ENCODE measurements at places on chromosomes 3 and 15.
A peak's percentile ranks its signal among the peaks of the same experiment; 100 is the strongest.

DNA sequence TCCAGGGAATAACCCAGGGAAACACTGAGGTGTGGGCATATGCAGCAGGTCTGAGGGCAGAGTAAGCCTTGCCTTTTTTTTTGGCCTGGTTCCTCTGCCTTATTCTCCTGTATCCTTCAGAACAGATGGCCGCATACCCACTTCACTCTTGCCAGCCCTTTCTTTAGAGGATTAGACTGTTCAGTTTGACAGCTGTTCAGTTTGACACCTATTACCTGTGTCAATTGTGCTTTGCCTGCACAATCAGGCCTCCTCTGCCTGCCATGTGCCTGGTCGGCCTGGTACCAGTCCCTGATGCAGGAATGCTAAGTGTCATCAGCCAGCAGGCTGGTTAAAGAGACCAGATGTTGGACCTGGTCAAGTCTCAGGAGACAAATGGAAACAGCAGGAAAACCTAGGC lies 22.3 kb downstream of the TM6SF1 start:
- no peak for DNase-seq

- no peak for DNase-seq
Measured at GRCh38 chr15:71595846-71596553, 214.4 kb upstream of the NR2E3 start.

- DNase-seq: no peak
Measured at GRCh38 chr3:132009241-132009640, 25.6 kb downstream of the CPNE4 start.

DNA sequence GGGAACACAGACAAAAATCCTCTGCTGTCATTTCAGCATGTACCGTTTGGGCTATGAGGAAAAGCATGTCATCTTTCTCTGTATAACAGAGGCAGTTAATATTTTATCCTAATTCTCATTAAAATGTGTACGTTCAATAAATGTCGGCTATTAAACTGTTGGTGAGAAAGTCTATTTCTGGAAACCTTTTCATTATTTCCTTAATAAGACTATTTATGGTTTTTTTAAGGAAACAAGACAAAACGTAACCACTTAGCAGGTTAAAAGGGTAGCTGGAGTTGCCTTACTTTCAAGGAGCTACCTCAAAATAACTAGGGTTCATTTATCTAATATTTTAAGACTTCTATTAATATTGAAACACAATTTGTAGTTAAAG lies 1.8 kb upstream of the STT3B start:
- no peak for DNase-seq

GRCh38 chr3:124483915-124484470 lies 246.3 kb upstream of the UMPS start:
- DNase-seq: no peak

- no peak for DNase-seq
Measured at GRCh38 chr15:98958918-98959639, 48.5 kb downstream of the PGPEP1L start.

- DNase-seq: no peak
Measured at GRCh38 chr3:88000853-88001252, 58.0 kb downstream of the CGGBP1 start.

- no peak for DNase-seq
Measured at GRCh38 chr3:124860599-124860998, 26.6 kb downstream of the ITGB5 start.

- DNase-seq: no peak
Measured at GRCh38 chr3:57699591-57699990, 6.7 kb upstream of the DENND6A start.

DNA sequence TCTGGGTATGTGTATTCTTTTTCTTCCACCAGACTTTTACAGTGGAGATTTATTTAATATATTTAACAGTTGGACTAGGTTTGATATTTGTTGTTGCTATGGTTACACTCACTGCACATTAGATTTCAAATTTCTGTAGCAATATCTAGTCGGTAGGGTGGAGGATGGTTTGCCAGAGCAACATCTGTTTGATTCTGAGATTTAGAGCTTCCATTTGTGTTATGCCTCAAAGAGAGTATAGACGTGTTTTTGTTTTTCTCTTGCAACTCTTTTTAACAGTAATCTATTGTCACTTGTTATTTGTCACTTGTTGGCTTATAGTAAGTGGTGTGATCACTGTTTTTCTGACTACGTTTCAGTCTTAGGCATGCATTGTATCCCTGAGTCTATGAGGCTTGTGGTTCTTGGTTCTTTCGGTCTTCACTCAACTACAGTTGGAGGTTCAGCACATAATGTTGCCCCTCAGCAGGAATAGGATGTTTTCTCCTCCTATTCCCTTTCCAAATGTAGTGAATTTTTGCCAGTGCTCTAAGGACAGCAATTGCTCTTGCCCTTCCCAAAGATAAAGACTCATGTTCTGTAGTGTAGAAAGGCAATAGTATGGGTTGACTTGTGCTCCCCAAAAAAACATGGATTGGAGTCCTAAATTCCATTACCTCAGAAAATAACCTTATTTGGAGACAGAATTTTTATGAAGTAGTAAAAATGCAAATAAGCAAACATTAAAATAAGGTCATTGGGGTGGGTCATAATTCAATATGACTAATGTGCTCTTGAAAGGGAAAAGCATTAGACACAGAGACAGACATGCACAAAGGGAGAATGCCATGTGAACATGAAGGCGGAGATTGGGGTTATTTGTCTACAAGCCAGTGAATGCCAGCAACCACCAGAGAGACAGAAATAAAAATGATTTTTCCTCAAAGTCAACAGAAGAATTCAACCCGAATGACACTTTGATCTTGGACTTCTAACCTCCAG lies 692.1 kb downstream of the DIPK2A start:
- no peak for DNase-seq

GRCh38 chr15:73677146-73677607 lies 7.0 kb upstream of the CD276 start:
- DNase-seq: no peak

GRCh38 chr15:62106096-62106495 lies 39.3 kb downstream of the C2CD4A start:
- DNase-seq: no peak

DNA sequence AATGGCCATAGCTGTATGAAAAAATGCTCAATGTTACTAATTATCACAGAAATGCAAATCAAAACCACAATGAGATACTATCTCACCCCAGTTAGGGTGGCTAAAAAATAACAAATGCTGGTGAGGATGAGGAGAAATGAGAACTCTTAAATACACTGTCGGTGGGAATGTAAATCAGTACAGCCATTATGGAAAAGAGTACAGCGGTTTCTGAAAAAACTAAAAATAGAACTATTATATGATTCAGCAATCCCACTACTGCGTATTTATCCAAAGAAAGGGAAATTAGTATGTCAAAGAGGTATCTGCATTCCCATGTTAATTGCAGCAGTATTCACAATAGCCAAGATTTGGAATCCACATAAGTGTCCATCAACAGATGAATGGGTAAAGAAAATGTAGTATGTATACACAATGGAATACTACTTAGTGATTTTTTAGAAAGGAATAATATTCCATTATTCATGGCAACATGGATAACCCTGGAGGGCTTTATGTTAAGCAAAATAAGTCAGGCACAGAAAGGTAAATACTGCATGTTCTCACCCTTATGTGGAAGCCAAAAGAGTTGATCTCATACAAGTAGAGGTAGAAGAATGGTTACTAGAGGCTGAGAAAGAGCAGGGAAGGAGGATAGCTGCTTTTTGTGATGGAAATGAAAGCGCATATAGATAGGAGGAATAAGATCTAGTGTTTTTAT lies 35.0 kb downstream of the SERP1 start:
- DNase-seq: no peak

DNA sequence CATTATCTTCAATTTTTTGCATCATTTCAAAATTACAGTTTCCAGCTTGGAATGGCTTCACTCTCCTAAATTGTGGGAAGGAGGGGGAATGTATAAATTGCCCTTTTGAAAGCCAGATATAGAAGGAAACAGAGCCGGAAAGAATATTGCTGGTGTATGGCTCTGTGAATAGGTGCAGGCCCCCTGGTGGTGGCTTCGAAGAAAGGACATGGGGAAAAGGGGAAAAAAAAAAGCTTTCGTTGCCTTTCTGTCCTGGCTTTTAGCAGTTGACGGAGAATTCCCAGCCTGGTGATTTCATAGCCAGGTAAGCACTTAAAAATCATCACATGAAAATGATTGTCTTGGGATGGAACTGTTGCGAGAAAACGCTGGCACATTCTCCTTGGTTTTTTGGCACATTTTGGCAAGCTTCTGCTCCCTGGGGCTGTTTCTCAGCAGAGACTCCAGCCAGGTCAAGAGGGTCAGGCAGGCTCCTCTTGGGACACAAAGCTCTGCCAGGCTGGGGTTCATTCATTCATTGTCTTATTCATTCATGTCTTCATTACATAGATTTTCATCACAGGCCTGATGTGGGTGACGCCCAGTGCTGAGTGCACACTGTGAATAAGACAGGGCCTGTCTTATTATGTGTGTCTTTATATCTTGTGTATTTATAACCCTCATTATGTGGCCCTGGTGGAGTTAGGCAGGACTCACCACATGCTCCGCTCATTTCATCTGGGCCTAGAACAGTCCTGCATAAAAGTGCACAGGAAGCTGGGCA lies 300.0 kb upstream of the TPM1 start:
- peak; percentile 63 for DNase-seq

GRCh38 chr3:65322910-65323309 lies 635.1 kb upstream of the ADAMTS9 start:
- DNase-seq: no peak

GRCh38 chr3:48268381-48268935 lies 27.6 kb downstream of the ZNF589 start:
- DNase-seq: no peak
